ENCODE measurements at places on chromosomes 11 and 22. TPM values are rescaled to one million over a fixed set of nuclear protein-coding genes. Genes with fewer than 3 reads are reported as not detected.

Gene MB
- total RNA-seq = not detected

Gene NLRX1
- total RNA-seq = 2.8 TPM

Gene SMC1B
- not detected for total RNA-seq

Gene KCNJ1
- total RNA-seq = not detected

Gene CPSF7
- total RNA-seq = 50.4 TPM

Gene ZP1
- not detected for total RNA-seq

Gene CNGA4
- 0.63 TPM for total RNA-seq

Gene KIRREL3
- 41.9 TPM for total RNA-seq

Gene TTC36
- 7.2 TPM for total RNA-seq

Gene SCARF2
- 1.6 TPM for total RNA-seq

Gene OR52A1
- total RNA-seq = not detected

Gene KRTAP5-2
- not detected for total RNA-seq

Gene ZC3H12C
- 33.5 TPM for total RNA-seq
